ENCODE measurements at places on chromosomes 16 and 17.

DNA sequence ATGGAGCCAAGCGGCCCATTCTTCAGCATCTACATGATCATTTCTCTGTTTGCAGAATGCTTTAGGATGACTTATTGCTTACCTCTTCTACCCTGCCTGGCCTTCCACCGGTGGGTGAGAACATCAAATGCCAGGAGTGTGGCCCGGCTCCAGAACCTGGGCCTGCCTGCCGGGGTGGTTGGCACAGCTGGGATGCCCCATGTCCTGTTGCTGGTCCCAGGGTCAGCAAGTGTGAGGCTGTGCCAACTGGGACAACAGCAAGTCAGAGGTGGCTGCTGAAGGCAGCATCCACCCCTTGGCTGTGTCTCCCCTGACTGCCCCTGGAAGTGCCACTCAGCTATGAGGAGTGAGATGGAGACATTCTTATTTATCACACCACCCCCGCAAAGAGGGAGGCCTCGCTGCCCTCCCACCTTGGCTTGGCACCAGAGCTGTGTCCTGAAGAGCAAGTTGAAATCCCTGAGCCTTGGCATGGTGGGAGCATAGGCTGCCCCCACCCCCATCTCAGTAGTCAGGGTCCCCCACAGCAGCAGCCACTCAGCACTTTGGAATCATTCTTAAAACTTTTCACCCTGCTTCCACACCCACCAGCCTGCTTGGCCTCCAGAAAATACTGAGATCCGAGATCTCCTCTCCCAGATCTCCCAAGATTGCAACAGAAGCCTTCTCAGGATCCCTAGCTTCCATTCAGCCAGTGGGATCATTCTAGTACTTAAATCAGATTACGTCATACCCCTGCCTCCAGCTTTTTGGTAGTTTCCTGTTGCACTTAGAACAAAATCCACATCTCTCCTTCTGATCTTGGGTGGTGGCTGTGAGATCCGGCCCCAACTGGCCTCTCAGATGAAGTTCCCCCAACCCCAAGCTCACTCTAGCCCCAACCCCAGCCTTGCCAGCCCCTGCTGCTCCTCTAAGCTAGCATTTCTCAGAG, 127.5 kb downstream of the SOCS1 start:
- DNase-seq, result no peak

DNA sequence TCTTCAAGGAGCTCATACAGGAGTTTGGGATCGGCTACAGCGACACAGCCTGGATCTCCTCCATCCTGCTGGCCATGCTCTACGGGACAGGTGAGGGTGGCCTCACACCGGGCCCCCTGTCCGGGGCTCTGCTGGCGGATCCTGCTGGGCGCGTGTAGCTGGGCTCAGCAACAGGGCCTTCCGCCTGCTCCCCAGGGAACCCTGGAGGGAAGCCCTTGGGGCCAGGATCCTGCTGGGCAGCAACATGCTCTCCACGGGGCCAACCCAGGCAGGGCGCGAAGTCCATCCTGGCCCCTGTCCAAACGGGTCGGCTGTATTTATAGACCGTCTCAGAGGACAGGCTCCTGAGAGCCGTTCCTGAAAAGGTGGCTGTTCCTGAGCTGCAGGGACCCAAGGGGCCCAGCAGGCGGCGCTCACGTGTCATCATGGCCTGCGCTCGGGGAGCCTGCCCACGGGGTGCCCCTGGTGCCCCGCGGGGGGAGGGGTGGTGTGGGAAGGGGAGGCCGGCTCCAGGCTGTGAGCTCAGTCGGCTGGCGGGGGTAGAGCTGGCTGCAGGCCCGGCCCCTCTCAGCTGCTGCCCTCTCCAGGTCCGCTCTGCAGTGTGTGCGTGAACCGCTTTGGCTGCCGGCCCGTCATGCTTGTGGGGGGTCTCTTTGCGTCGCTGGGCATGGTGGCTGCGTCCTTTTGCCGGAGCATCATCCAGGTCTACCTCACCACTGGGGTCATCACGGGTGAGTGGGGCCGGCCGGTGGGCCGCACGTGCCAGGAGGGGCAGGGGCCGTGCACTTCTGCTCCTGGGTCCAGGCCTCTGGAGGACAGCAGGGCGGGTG, 7.5 kb downstream of the SLC16A3 start:
- peak; percentile 72 for DNase-seq

GRCh38 chr16:3992297-3993051, 112.0 kb upstream of the CREBBP start:
- no peak for DNase-seq

- DNase-seq, result no peak
These were observed 222.5 kb downstream of the C16orf78 start for GRCh38 chr16:49596068-49596467.
